ENCODE measurements at places on chromosomes 3 and 15. TPM values are rescaled to one million over a fixed set of nuclear protein-coding genes. Genes with fewer than 3 reads are reported as not detected.

GOLGA8M gene
- total RNA-seq: not detected

TGM5 gene
- total RNA-seq: not detected

IL5RA gene
- not detected for total RNA-seq

BFSP2 gene
- total RNA-seq: 19.2 TPM

LRRC3B gene
- not detected for total RNA-seq

RBM15B gene
- 37.4 TPM for total RNA-seq

DYNLT2B gene
- total RNA-seq: 25.5 TPM

GADL1 gene
- total RNA-seq: not detected

ALS2CL gene
- not detected for total RNA-seq

ARPIN gene
- not detected for total RNA-seq

GPD1L gene
- total RNA-seq: 34.6 TPM

LTK gene
- 0.11 TPM for total RNA-seq

GOLGA6L7 gene
- not detected for total RNA-seq

GNAI2 gene
- total RNA-seq: 266 TPM

ISG20 gene
- total RNA-seq: 310 TPM
